ENCODE measurements at places on chromosomes 5 and 9.

DNA sequence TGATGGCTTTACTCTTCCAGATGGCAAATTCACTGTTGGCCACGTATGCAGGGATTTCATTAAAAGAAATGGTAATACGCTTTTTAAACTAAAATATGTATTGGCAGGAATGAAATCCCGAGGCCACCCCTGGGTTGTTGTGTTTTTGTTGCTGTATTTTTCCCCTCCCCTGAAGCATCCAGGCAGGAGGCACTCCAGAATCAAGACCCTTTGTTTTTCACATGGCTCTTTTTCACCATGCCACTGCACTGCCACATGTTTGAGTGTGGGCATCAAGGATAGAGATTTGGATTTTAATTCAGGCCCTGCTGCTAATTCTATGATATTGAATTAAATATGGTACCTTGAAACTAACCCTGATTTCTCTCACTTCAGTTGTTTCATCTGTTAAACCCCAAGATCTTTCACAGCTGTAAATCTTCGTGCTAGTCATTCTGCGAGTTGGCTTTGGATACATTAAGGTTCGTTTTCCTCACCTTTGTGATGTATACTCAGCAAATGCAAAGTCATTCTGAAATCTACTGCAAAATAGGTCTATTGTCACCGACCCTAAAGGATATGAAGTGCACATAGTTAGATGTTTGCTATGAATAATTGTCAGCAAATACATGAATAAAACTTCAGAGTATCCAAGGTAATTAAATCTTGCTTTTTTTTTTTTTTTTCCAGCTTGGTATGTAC is 533.4 kb downstream of the PTPRD start:
- no peak for DNase-seq

DNA sequence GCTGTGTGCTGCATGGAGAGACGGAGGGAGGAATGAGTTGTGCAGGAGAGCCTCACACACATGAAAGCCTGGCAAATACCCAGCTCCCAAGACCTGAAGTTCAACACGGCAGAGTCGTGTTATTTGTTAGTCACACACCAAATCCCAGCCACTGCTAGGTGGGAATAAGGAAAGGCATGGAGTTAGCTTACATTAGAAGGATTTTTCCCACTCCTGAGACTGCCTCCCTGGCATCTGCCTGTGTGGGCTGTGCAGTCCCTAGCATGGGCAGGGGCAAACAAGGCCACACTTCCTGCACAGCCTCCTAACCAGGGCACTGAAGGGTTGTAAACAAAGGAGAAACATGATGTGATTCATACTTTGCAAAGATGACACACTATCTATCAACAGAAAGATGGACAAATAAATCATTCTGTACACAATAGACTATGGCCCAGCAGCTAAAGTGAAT is 306.8 kb downstream of the SPOCK1 start:
- no peak for DNase-seq

DNA sequence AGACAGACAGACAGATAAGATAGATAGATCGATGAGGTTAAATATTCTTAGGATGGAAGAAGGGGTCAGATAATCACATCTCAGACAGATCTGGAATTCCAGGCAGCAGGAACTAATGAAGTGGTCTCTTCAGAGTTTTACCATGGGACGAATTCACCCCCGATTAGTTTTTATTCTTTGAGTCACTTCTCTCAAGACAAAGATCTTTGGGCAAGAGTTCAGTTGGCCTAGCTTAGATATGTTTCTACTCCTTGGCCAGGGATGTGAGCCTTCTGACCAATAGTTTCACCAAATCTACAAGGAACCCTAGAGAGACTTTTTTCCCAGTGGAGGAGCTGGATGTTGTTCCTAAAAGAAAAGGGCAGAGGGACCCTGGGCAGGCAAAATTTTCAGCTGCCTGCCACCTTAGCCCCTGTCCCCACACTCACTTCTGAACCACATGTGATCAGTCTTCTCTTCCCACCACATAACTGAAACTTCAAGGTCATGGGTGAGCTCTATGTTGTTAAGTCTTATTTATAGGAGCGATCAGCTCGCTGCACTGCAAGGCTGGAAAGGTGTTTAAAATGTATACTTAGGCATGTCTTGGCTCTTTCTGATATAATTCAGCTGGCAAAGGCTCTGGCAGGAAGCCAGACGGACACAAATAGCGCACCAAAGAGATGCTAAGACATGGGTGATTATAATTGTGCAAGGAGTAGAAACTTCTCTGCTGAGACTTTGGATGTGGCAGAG is 132.9 kb downstream of the PALM2AKAP2 start:
- DNase-seq: no peak

GRCh38 chr5:103450333-103451061 is 112.1 kb downstream of the NUDT12 start:
- DNase-seq: no peak

DNA sequence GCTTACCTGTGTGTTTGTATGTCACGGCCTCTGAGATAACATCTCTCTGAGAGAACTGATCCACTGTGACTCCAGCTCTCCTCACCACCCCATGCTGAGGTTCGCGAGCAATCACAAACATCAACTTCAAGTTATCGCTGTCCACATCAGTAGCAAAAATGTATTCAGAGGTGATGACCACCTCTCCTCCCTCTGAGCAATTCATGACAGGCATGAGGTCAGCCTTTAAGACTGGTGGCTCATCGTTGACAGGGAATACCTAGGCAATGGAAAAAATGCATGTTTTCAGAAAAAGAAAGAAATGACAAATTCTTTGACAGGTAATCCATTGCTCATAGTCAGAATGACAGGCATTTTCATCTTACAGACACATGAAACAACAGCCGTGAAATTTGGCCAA is 90.3 kb upstream of the CER1 start:
- DNase-seq: no peak

DNA sequence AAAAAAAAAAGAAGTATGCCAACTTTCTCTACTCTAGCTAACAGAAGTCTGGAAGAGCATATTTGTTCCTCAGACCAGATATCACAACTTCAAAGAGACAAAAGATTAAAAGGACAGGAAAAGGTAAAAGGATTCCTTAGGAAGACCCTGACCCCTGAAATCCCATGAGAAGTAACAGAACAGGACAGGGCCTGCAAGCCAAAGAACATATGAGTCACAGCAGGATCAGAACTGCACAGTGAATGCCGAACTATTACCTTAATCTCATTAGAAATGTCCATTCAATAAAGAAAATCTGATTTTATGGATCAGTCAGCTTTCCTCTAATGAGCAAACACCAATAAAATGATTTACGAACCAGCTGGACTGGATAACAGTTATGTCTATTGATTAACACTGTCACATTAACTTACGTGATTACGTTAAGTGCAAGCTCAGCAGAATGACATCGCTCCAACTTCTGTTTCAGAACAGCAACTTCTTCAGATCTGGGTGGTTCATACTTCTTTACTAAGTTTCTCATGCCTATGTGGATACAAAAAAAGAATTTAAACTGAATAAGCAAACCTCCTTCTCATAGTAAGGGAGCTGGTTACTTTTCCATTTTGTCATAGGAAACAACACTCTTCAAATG is 13.6 kb downstream of the CCNH start:
- no peak for DNase-seq

DNA sequence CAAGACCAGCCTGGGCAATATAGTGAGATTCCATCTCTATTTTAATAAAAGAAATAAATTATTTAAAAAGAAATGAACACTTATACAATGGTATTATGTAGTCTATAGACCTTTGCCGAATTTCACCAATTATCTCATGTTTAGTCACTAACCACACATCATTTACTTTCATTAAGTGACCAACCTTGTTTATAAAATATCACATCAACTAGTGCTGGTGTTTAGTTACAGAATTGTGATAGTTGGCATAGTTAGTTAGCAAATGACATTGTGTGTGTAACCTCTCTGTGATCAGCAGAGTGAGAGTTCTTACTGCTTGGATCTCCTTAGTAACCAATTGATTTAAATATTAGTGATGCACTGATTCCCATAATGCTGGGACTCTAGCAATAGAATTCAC is 71.8 kb downstream of the PRR16 start:
- DNase-seq: no peak

- DNase-seq: no peak
These were observed 2.1 kb downstream of the PCDHA2 start for GRCh38 chr5:140796718-140797095.

- DNase-seq: no peak
These were observed 162.6 kb downstream of the SMC2 start for GRCh38 chr9:104256696-104257062.

GRCh38 chr9:89815061-89815902 is 210.5 kb downstream of the GADD45G start:
- DNase-seq: no peak
